ENCODE measurements at places on chromosomes 16 and 17.

DNA sequence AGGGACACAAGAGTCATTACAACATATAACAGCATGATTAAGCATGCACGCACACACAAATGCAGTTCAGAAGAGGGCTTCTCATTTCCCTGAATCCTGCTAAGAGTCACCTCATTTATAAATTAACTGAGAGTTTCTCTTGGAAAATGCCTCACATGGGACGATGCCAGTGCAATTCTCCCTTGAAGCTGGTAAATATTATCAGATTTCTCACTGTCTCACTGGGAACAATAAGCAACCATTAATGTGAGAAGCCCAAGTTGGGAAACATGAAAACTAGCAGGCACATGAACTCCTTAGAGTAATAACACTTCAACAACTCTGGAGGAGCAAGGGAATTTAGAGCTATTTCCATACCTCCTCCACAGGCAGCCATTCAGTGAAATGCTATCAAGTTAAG is 26.4 kb downstream of the SETD6 start:
- DNase-seq = no peak

- peak; percentile 83 for DNase-seq
Measured at GRCh38 chr17:42681976-42682721, at the start of gene CNTNAP1. TSS of gene CNTNAP1 (plus strand) at chr17:42682531. CDS start at chr17:42682830, 299 bp downstream.

GRCh38 chr16:30335598-30336474 is 19.3 kb downstream of the CD2BP2 start:
- peak; percentile 12 for DNase-seq

- no peak for DNase-seq
Measured at GRCh38 chr16:31477220-31478216, 5.4 kb upstream of the SLC5A2 start.

Data from fibroblast of skin of right biceps (primary cell).